ENCODE measurements at places on chromosomes 6 and 20. TPM values are rescaled to one million over a fixed set of nuclear protein-coding genes. Genes with fewer than 3 reads are reported as not detected.

GRCh38 chr20:46388201-46388836 lies 18.1 kb downstream of the ELMO2 start:
- no peak overlapping the region for H3K4me3 ChIP-seq
- peaks cover 57% of the 10 kb centered on the region for H3K36me3 ChIP-seq
- no peak for DNase-seq
- H3K27me3 ChIP-seq = no peaks in the 10 kb centered on the region

Gene TSPYL4
- total RNA-seq = 10.4 TPM

GRCh38 chr6:118468682-118469465 lies 79.2 kb upstream of the PLN start:
- H3K36me3 ChIP-seq = peaks cover 26% of the 10 kb centered on the region
- H3K27me3 ChIP-seq = no peaks in the 10 kb centered on the region
- H3K27ac ChIP-seq = no peak overlapping the region

Gene SEL1L2
- total RNA-seq = not detected

GRCh38 chr6:1901556-1901955 lies 291.8 kb downstream of the FOXC1 start:
- H3K36me3 ChIP-seq = no peaks in the 10 kb centered on the region
- H3K27ac ChIP-seq = no peak overlapping the region

DNA sequence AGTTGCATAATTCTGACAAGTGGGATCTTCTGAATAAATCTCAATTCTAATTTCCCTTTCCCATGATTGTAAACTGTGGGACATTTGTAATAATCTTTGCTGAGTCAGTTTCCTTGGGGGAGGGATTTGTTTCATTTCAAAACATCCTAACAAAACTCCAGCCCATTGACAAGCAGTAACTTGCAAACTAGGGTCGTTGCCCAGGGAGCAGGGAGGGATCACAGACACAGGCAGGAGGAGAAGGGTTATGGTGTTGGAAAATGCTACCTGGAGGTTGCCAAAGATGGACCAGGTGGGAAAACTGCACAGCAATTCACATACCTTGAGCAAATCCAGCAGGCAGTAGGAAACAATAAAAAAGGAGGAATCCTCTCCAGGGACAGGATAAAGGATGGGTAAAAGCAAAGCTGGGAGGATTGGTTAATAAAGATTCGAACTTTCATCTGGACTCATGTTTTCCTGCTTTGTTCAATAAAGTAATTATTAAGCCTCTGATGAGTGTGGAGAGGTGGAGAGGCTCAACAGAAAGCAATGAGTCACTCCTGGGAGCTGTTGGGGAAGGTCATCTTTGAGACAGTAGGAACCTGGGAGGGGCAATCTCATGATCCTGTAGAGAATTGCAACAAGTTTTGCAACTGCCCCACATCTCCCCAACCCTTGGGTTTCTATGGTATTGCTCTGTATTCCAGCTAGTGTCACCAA lies 87.3 kb upstream of the AKIRIN2 start:
- peaks cover 20% of the 10 kb centered on the region for H3K27me3 ChIP-seq
- no peaks in the 10 kb centered on the region for H3K4me1 ChIP-seq
- no peak overlapping the region for H3K27ac ChIP-seq
- no peak overlapping the region for H3K4me3 ChIP-seq
- DNase-seq = no peak
- H3K36me3 ChIP-seq = no peaks in the 10 kb centered on the region

GRCh38 chr6:155162682-155163081 lies 101.1 kb upstream of the CLDN20 start:
- H3K36me3 ChIP-seq = no peaks in the 10 kb centered on the region
- H3K27me3 ChIP-seq = peaks cover 9% of the 10 kb centered on the region
- H3K27ac ChIP-seq = no peak overlapping the region

Gene SAMHD1
- 14.7 TPM for total RNA-seq
